Glomerular endothelial cell (primary cell): ENCODE measurements at places on chromosomes 5 and 9. TPM values are rescaled to one million over a fixed set of nuclear protein-coding genes. Genes with fewer than 3 reads are reported as not detected.

SNCAIP gene
- total RNA-seq = 18.4 and 44.8 TPM in 2 replicates

KCTD16 gene
- total RNA-seq = 0.10 and 0.18 TPM in 2 replicates

PLPP6 gene
- total RNA-seq = 6.1 and 7.2 TPM in 2 replicates

OR2S2 gene
- not detected in 2 replicates for total RNA-seq

GMCL2 gene
- total RNA-seq = not detected in 2 replicates

PCDHA12 gene
- total RNA-seq = not detected in 2 replicates

CPLANE1 gene
- total RNA-seq = 21.6 and 30.1 TPM in 2 replicates

MYO10 gene
- total RNA-seq = 76.9 and 167 TPM in 2 replicates

SPINK4 gene
- not detected in 2 replicates for total RNA-seq

CTSV gene
- 0.19 and 1.6 TPM in 2 replicates for total RNA-seq

ARL14EPL gene
- not detected in 2 replicates for total RNA-seq

MAMDC4 gene
- 1.4 and 3.4 TPM in 2 replicates for total RNA-seq
